ENCODE measurements at places on chromosomes 2 and 18.
A peak's percentile ranks its signal among the peaks of the same experiment; 100 is the strongest.

- no peak for DNase-seq
Observed at GRCh38 chr18:43158381-43158780, 42.9 kb upstream of the RIT2 start.

DNA sequence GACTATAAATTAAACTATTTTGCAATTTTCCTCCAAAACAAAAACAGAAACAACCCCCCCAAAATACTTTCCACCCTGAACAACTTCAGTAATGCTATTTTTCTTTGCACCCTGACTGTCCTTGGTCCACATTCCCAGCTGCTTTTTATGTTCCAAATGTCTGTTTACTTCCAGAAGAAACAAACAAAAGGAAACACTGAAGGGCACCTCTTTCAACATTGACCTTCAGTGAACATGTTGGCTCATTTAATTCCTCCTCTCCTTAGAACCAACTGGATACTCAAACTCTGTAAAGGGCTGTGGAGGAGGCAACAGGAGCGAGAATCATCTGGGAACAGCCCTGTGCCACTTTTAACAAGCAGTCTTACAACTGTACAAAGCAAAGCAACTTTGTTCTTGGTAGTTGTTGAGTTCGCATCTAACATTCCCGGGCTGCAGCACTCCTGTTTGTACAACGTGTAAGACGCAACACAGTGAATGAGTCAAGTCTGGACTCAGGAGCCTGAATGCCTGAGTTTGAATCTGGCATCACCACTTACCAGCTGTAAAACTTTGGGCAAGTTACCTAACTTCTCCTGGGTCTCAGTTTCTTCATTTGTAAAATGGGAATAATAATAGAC, 111.4 kb upstream of the GATA6 start:
- DNase-seq, result no peak

GRCh38 chr2:150214626-150215025, 272.8 kb downstream of the RND3 start:
- DNase-seq, result no peak

DNA sequence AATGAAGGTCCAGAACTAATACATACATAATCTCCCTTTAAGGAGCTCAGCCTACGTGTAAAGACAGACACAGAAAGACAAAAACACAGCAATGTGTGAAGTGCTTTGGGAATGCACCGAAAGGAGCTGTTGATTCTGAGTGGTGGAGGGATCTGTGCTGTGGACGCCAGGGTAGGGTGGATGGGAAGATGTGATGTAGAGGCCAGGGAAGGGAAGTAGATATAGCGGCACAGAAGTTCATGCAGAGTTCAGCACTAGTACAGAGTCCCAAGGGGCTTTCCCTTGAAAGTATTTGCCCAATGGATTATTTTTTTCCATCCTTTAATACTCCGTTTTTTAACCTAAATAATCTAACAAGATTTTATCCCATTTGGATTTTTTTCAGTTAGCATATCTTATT, 32.1 kb upstream of the DOCK10 start:
- no peak for DNase-seq

GRCh38 chr2:144516411-144516980, 3.4 kb downstream of the ZEB2 start:
- DNase-seq, result peak; percentile 69

DNA sequence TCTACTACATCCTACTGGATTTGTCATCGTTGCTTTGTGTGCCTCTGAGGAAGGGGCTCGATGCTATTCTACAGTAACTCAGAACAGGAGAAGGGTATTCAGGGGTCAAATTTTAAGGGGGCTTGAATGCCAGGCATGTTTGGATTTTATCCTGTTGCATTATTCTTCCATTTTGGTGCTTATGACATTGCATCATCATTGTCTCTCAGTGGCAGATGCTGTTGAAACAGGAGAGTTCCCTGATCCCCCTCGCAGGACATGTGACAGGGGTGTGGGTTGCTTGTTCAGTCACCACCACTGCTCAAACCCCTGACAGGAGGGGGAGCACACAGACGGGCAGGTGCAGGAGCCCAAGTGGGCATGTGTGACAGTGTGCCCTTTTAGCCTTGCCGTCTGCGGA, 156.7 kb downstream of the SLC4A3 start:
- no peak for DNase-seq

- no peak for DNase-seq
Observed at GRCh38 chr18:73691118-73691517, 456.5 kb downstream of the FBXO15 start.

DNA sequence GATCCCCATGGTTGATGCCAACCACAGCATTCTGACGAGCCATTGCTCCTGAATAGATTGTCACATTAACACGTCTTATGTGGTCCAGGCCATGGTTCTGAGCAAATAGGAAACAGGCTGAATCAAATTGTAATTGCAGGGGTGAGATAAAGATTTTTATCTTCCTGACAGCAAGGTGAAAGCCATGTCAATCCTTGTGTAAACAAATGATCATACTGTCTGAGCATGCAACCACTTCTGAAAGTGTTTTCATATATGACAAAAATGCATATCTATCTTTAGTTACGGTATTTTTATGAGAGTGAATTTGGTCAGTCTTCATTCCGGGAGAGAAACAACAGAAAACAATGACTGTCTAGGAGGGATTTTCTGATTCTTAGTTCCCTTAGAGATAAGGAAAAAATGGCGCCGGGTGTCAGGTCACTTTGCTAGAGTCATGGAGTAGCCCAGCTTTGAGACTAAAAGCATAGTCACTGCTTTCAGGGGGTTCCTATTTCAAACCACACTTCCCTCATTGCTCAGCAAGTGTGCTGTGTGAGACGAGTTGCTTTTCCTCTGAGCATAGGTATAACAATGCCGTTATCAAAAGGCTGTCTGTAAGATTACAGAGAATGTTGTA, 958.9 kb downstream of the DCDC2C start:
- no peak for DNase-seq

- DNase-seq, result peak; percentile 74
Observed at GRCh38 chr2:218876562-218877219, 4.0 kb upstream of the WNT10A start.

GRCh38 chr18:2655954-2656236, 369 bp downstream of the SMCHD1 start:
- no peak for DNase-seq

- no peak for DNase-seq
Observed at GRCh38 chr18:2304378-2305175, 266.7 kb downstream of the METTL4 start.

DNA sequence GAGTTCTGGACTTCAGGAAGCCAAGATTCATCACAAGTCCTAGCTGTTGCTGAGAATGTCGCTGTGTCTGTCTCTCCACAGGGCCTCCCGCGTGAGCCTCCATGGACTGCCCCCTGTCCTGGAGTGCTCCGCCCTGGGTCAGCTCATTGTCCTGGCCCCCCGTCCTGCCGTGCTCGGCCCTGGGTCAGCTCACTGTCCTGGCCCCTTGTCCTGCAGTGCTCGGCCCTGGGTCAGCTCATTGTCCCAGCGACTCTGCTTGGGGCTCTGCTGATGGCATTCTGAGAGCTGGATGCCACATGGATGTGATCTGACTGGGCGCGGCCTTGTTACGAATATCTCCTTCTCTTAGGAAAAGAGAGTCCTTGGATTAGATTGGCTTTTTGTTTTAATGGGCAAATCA, 78.5 kb downstream of the EIPR1 start:
- no peak for DNase-seq
